ENCODE measurements at places on chromosomes 13 and 19. TPM values are rescaled to one million over a fixed set of nuclear protein-coding genes. Genes with fewer than 3 reads are reported as not detected.

DNA sequence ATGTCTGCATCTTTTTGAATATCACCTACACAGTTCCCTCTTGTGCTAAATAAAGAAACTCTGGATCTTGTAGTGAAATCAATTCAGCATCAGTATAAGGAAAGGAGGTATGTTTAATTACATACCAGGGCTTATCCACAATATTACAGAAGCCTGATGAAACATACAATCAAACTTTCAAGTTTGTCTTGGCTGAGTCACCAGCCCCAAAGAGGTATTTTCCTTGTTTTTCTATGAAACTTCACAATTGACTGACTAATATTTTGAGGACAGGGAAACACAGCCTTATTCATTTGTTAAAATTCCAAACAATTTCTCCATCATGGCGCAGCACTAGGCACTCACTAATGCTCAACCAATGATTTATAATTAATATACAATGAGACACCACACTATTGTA is 952.4 kb downstream of the PCDH17 start:
- DNase-seq, result no peak

OCEL1 gene
- total RNA-seq, result 6.2 TPM

- DNase-seq, result no peak
Observed at GRCh38 chr13:36001561-36001960, 129.6 kb downstream of the DCLK1 start.

DNA sequence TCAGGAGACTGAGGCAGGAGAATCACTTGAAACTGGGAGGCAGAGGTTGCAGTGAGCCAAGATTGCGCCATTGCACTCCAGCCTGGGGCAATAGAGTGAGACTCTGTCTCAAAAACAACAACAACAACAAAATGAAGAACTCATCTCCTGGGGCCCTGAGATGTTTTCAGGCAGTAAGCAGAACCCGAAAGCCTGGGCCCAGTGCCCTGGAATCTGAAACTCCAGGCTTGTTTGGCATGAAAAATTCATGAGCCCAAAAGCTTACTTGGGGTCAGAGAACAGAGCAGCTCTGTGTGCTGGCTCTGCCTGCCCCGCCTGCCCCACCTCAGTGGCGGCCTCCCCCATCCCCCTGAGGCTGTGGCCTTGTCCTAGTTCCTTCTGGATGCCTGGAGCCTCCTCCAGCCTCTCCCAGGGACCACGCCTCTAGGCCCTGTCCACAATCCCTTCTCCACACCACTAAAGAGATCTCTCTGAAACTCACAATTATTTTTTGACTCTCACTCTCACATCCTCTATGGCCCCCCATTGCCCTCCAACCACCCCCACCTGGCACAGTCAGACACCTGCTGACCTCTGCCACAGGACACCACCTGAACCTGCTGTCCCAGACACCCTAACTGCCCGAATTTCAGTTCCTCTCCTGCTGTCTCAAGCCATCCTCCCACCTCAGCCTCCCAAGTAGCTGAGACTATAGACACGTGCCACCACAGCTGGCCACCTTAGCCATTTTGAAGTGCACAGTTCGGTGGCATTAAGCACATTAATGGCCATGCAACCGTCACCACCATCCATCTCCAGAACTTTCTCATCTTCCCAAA is 6.9 kb upstream of the AP1M2 start:
- DNase-seq, result no peak

Measured in thymus (tissue), 14 donors.